ENCODE measurements at places on chromosomes 4 and X.

GRCh38 chr4:11483046-11483445 is 54.4 kb upstream of the HS3ST1 start:
- no peak for DNase-seq

- DNase-seq, result no peak
These were observed 105.6 kb downstream of the C4orf51 start for GRCh38 chr4:145785391-145786008.

- DNase-seq, result peak; percentile 55
These were observed 7.4 kb downstream of the HNRNPH2 start for GRCh38 chrX:101415180-101416145.

GRCh38 chrX:39577985-39578869 is 519.5 kb downstream of the BCOR start:
- DNase-seq, result no peak

- DNase-seq, result no peak
These were observed 73.3 kb downstream of the RASGEF1B start for GRCh38 chr4:81398379-81398778.

DNA sequence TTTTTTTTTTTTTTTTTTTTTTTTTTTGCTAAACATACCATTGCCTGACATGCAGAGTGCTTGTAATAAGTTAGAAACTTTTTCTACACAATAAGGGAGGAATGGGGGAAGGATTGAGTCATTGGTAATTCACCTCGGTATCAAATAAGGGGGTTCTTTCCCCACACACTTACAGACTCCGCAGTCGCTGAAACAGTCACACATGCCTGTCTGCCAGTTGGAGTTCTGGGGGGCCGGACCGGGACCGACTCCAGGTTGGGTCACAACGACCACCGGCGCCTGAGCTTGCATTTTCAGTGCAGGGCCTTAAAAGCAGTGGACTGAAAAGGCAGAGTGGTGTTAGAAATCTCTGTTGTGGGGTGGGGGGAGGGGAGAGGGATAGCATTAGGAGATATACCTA is 6.9 kb downstream of the PLAC8 start:
- DNase-seq, result no peak

- no peak for DNase-seq
These were observed 104.9 kb downstream of the ARHGAP10 start for GRCh38 chr4:147836807-147837206.
